ENCODE measurements at places on chromosomes 1 and 21. TPM values are rescaled to one million over a fixed set of nuclear protein-coding genes. Genes with fewer than 3 reads are reported as not detected.

FNDC5 gene
- total RNA-seq = not detected

GPR153 gene
- 0.17 TPM for total RNA-seq

SYT6 gene
- not detected for total RNA-seq

DNA sequence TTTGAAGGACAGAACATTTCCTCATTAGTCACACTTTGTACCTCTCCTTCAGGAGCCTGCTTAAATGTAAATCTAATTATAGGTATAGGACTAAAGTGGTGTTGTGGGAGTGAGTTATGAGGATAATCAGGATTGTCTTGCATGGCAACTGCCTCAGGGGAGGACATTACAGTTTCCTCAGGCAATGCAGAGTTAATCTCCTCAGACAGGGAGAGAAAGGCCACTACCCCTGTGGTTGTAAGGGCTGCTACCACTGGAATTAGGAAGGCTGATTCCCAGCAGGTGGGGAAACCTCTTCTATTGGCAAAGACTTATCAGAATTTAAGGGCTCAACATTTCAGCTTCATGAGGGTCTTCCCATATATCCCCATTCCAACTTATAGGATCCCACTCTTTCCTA is 286.8 kb upstream of the PBX1 start:
- no peak for DNase-seq

GRCh38 chr1:230633469-230633868 is 8.8 kb upstream of the COG2 start:
- no peak for DNase-seq

- no peak for DNase-seq
These were observed 56.7 kb downstream of the RALGPS2 start for GRCh38 chr1:178781533-178782330.

GRCh38 chr1:90986953-90987352 is 34.9 kb downstream of the ZNF644 start:
- DNase-seq = no peak

DNA sequence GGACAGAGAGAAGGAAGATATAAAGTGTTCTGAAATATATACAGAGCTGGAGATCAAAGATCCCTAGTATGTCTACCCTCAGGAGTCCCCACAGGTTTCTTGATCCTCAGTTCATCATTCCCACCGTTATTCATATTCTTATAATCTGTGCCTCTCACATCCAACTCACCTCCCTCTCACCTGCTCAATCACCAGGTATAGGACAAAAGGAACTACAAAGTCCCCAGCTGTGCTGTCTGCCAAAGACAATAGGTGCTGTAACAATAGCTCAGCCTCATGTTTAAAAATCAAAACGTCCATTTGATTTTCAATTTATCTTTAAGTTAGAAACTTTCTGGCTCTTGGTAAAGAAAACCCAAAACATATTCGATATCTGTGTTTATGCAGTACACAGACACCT is 121.1 kb upstream of the PKN2 start:
- no peak for DNase-seq

- DNase-seq = no peak
These were observed 8.3 kb downstream of the TRNP1 start for GRCh38 chr1:27001570-27002360.

DNA sequence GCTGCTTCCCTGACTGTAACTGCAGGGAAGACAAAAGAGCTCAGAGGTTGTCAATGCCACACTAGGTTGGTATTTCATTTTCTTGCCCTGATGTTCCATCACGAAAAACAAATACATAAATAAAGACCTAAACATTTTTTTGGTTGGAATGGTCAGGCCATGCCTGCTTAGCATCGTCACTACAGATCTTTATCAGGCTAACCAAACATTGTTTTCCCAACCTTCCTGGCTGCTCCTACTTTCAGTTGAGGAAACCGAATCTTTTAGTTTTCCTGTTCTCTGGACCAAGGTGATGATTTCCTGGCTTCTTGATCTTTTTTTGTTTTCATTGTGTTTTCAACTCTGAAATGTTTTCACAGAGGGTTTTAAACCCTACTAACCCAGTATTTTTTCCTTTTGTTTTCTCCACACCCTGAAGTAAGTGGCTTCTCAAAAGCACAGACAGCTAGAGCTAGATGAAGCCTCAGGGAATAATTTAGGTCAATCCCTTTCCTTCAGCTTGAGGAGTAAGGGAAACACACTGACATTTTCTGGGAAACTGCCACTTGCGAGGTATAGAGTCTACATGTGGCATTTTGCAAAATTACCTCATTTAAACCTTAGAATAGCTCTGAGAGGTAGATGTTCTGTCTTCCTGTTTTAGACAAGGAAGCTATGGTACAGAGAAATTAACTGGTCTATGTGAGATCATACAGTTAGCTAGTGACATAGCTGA is 67.2 kb upstream of the CNN3 start:
- DNase-seq = no peak

GRCh38 chr1:161946071-161946987 is 77.3 kb downstream of the OLFML2B start:
- no peak for DNase-seq

DNA sequence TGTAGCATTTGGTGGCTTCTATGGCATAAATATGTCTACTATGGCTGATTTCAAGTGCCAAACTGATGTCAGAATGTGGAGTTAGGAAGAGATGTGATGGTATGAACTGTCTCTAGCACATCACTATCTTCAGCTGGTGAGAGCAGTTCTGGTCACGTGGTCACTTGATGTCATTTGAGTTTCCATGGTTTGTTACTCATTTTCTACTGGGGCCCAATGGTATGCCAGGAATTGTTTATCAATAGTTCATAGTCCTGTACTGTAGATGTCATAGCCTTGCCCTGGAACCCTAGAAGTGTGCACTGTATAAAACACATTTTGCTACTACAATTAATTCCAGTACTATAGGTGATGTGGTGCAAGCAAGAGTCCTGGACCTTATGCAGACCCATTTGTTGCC is 153.7 kb downstream of the PDE4B start:
- no peak for DNase-seq

- DNase-seq = no peak
These were observed 25.9 kb downstream of the CITED4 start for GRCh38 chr1:40836283-40836682.
